Suppressor macrophage (primary cell): ENCODE measurements at places on chromosomes 3 and 15.
A peak's percentile ranks its signal among the peaks of the same experiment; 100 is the strongest.

DNA sequence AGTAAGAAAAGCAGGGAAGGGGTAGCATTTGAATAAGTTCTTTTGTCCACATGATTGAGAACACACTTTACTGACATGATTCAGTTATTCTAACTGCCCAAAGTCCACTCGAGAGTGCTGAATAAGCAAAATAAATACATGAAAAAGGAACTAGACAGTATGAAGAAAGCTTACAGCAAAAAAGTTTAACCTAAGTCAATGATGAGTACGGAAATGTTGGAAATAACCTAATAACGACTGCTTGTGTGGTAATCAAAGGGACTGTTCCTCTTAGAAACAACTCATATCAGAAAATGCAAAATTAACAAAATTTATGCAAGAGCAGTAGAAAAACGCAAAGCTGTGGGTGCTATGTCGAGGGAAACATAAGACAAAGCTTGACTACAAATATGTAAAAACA lies 36.6 kb downstream of the DMXL2 start:
- peak; percentile 96 for DNase-seq

GRCh38 chr3:55364421-55364820 lies 122.7 kb downstream of the WNT5A start:
- no peak for DNase-seq

- DNase-seq = no peak
Observed at GRCh38 chr3:39443530-39443929, 23.9 kb upstream of the MOBP start.

DNA sequence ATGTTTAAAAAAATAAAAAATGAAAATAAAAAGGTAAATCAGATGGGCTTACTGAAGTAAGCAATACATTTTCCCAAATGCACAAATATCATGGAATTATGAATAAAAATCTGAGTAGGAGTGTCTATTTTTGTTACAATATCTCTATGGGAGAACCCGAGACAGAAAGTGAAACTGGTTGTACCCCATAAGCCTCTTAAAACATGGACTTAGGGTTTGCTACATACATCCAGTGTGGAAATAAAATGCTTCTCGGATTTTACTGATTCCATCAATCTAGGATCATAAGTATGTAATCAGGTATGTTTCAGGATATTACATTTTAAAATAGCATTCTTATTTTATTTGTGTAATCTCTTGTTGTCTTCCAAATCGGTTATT lies 177.8 kb upstream of the CDIN1 start:
- DNase-seq = no peak

- DNase-seq = peak; percentile 38
Observed at GRCh38 chr3:56921573-56922453, 120.1 kb upstream of the ARHGEF3 start.

- DNase-seq = no peak
Observed at GRCh38 chr3:73718326-73719110, 93.8 kb upstream of the PDZRN3 start.

GRCh38 chr3:192929146-192929545 lies 11.5 kb upstream of the MB21D2 start:
- no peak for DNase-seq

DNA sequence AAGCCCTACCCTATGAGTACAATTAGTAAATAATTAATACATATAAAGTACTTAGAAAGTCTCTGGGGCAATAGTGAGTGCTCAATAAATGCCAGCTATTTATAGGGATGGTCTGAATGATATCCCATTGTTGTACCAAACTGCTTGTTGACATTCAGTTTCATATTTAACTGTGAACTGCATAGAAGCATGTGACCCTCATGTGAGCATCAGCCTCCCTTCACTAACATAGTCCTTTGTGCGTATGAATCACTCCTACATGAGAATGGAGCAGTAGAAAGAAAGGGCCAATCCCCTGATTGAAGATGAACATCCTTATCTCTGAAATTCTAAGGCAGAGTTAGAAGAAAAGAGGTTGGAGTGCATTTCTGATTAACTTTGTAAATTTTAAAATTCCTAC lies 68.7 kb upstream of the ATP10A start:
- peak; percentile 58 for DNase-seq

DNA sequence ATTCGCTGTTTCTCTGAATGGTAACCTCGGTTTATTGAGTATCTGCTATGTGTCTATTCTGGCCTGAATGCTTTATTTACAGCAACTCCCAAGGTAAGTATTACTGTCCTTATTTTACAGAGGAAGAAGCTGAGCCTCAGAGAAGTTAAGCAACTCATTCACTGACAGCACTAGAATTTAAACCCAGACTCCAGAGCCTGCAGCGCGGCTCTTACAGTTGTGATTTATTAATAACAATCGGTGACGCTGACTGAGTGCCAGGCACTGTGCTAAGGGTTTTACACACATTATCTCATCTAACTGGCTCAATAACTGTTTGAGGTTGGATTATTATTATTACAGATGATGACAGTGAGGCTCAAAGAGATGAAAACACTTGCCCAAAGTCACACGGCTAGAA lies 19.6 kb downstream of the SRGAP3 start:
- no peak for DNase-seq

DNA sequence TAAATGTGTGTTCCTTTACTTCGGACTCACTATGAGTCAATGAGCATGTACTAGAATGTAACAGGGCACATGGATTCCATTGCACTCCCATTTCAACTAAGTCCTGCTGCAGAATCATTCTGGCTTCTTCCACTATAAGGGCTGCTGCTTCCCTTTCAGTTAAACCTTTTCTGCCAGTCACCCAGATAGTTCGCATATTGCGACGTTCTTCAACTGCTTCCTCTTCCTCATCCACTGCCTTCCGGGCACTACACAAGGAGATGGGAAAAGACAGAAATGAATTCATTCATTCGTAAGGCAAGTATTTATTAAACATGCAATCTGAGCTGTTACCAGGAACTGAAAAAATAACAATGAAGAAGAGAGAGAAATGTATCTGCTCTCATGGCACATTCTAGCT lies 55.6 kb downstream of the POLQ start:
- DNase-seq = peak; percentile 43

DNA sequence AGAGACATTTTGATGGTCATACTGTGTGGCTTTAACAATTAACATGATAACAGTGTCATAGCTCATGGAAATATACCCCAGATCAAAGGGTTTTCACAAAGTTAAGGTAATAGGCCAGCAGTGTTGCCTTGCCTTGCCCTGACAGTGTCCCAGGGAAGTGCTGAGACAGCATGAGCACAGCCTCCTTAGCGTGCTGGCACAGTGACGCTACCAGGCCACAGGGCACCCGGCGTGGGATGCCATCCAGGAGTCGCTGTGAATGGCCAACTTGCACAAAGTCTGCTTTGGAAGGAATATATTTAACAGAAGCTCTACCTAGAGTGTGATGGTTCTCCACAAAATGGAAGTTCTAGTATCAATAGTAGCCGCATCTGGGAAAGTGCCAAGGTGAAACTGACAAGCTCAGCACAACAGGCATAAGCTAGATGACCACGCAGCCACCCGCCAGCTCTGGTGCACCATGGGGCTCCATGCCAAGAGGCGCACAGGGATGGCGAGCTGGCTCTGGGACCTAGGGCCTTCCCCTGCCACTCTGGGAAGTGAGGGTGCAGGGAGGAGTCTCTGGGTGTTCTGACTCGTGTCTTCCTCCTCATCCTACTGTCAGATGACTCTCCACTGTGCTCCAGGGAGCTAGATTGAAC lies 86.2 kb downstream of the GABRB3 start:
- DNase-seq = no peak

- peak; percentile 65 for DNase-seq
Observed at GRCh38 chr15:25783607-25784540, 79.3 kb downstream of the ATP10A start.

DNA sequence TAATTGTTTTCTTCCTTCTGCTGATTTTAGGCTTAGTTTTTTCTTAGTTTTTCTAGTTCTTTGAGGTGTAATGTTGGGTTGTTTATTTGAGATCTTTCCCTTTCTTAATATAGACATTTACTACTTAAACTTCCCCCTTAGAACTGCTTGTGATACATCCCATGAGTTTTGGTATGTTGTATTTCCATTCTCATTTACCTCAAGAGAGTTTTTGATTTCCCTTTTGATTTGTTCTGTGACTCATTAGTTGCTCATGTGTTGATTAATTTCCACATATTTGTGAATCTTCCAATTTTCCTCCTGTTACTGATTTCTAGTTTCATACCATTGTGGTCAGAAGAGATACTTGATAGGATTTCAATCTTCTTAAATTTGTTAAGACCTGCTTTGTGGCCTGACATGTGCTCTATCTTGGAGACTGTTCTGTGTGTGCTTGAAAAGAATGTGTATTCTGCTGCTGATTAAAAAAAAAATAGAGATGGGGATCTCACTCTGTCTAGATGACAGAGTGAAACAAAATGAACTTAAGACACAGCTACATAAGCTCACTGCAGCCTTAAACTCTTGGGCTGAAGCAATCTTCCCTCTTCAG lies 22.3 kb downstream of the GRM2 start:
- no peak for DNase-seq

GRCh38 chr3:45313743-45314403 lies 74.5 kb upstream of the LARS2 start:
- DNase-seq = no peak

- no peak for DNase-seq
Observed at GRCh38 chr3:16498130-16498890, 15.2 kb downstream of the RFTN1 start.
